ENCODE measurements at places on chromosomes 1 and 21.

DNA sequence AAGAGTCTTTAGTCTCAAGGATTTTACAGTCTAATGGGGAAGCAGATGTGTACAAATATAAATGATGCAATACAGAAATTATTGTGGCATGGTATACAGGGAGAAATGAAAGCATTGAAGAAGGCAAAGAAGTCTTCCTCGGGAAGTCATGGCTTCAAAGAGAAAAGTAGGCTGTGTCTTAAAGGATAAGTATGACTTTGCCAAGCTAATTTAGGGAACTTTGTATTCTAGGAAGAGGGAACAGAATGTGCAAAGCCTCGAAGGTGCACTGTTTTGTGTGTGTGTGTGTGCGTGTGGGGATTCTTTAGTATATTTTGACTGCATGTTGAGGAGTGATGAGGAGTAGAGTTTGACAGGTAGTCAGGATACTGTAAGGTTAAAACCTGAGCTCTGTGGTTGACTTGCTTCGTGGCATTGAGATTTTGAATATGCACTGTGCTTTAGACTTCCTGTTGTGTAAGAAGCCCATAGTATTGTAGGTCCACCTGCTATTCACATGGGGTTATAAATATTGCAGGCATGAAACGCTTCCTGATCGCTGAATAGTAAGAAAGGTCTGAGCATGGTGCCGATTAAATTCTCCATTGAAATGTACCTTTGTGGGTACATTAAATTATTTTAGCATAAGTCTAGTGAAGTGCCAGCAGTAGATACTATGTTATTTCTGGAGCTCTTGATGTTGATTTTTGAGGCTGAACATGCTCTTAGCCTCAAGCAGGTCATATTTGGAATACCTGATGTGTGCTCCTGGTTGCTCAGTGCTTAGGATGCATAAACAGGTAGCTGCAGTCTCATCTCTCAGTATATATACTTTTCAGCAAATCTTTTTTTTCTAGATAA, 8.0 kb downstream of the SMAP2 start:
- DNase-seq = peak; percentile 37

GRCh38 chr1:194309269-194309668, 1122.9 kb upstream of the B3GALT2 start:
- no peak for DNase-seq

- peak; percentile 27 for DNase-seq
These were observed 5.1 kb upstream of the SSR2 start for GRCh38 chr1:156025876-156026275.

DNA sequence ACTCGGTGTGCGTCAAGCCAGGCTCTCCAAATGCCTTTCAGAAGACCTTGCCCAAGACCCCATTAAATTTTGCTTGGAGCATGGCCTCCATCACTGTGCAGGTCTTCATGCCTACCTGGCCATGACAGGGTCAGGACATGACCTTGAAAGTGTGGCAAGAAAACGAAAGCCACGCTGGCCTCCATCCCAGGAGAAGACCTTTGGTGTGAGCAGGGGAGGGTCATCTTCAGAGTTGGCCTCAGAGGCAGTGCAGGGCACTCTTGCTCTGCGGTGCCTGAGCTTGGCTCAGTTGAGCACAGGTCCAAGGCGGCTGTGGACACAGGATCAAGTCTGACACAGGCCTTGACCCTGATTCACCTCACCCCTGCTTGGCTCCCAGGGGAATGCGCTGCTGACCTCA, 181.4 kb upstream of the TMEM51 start:
- no peak for DNase-seq

DNA sequence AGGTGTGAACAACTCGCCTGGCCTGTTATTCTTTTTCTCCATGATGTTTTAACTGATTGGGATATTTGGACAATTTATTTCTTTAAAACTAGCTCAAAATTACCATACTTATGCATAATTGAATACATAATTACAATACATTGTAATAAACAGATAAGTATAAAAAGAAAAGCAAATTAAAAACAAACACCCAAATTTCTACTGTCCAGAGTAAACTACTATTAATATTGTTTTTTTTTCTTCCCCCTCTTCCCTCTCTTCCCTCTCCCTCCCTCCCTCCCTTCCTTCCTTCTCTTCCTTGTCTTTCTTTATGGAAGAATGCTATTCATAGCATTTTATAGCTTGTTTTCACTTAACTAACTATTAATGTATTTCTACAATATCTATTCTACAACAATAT, 117.7 kb upstream of the IVNS1ABP start:
- no peak for DNase-seq

GRCh38 chr21:46028573-46029091, 47.1 kb downstream of the COL6A1 start:
- DNase-seq = no peak

Measured in CD4-positive, alpha-beta T cell treated with Interleukin-6 for 4 hours (primary cell).